Stimulated activated CD4-positive, alpha-beta T cell treated with anti-CD3 and anti-CD28 coated beads, TNF-alpha, amount 100 ng/mL, for 4 hours (primary cell): ENCODE measurements at places on chromosomes 1 and 21.
A peak's percentile ranks its signal among the peaks of the same experiment; 100 is the strongest.

DNA sequence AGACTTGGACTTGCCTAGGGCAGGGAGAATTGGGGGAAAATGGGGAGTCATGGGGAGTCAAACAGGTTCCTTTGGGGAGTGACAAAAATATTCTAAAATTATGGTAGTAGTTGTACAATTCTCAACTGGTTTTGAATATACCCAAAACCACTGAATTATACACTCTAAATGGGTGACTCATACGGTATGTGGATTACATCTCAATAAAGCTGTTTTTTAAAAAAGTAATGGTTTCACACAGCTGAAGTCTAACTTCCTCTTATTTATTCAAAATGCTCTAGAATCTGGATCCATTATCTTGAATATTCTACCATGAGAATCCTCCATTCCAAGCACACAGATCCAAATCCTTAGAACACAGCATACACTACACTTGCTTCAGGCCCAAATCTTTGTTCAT, 11.1 kb downstream of the EIF4G3 start:
- DNase-seq = no peak

- DNase-seq = no peak
Measured at GRCh38 chr1:225822655-225823403, 12.9 kb downstream of the EPHX1 start.

DNA sequence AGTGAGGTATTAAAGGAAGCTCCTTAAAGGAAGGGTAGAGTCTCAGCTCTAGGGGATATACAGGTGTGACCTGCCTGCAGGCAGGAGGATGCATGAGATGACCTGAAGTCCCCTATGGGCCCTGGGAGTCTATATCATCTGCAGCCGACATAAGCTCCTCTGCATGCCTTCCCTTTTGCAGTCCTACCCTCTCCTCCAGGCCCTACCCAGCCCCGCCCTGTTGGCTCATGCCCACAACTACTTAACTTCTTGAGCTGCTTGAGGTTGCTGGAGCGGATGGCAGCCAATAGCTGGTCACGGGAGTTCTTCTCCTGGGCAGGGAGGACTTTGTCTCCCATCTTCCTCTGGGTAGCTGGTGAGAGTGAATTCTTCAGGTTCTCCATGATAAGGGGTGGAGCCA, 10.3 kb downstream of the SHISA4 start:
- DNase-seq = no peak

DNA sequence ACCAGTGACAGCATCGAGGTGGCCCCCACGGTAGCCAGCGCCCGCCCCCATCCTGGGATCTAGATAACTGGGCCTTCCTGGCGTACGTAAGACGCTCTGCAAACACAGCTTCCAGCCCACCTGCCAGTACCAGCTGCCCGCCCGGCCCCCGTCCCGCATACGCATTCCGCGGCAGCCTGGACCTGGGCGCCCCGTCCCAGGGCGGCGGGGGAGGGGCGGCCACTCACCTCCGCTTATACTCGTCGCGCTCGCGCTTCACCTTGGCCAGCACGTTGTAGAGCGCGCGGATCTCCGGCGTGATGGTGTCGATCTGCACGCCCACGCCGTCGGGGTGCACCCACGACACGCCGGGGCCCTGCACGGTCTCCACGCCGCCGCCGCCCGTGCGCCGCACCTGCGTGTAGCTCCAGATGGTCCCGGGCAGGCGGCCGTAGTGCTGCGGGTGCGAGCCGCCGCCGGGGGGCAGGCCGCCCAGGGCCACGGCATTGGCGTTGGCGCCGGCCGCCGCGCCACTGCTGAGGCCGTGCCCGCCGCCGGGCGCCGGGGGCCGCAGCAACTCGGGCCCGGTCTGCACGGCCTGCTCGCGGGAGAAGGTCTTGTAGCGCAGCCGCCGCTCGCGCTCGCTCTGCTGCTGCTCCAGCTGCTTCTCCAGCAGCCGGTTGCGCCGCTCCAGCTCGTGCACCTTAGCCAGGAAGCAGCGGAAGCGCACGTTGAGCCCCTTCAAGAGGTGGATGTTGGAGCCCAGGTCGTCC, 859 bp downstream of the IFFO2 start:
- DNase-seq = peak; percentile 32

DNA sequence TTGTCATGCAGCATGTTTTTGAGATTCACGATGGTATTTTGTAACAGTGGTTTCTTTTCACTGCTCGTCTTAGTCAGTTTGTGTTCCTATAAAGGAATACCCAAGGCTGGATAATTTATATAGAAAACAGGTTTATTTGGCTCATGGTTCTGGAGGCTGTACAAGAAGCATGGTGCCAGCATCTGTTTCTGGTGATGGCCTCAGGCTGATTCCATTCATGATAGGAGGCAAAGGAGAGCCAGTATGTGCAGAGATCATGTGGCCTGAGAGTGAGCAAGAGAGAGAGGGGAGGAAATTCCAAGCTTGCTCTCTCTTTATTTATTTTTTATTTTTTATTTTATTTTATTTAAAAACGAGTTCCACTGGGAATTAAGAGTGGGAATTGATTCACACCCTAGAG, 2.0 kb upstream of the C21orf91 start:
- DNase-seq = no peak

- DNase-seq = no peak
Measured at GRCh38 chr1:36251794-36252481, 27.7 kb downstream of the THRAP3 start.

- no peak for DNase-seq
Measured at GRCh38 chr1:12029720-12030339, 10.5 kb downstream of the MIIP start.

GRCh38 chr1:1337793-1338147, 6.7 kb downstream of the TAS1R3 start:
- DNase-seq = no peak

- DNase-seq = no peak
Measured at GRCh38 chr1:184930232-184930631, 44.1 kb downstream of the NIBAN1 start.

GRCh38 chr21:45379901-45380330, 25.0 kb upstream of the COL18A1 start:
- DNase-seq = no peak

DNA sequence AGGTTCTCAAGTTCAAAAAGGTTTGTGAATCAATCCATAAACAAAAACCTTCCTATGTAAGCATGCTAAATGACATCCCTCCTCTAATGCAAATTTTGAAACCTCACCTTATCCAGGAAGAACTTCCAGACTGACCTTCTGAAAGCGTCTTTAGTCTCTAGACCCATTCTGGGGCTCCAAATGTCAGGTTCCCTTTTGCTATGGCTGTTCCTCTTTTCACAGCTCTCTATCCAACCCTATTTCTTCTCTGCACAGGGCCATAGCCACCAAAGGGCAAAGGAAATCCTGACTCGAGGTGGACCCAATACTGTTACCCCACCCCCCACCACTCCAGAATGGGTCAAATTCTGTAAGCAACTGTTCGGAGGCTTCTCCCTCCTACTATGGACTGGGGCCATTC, 3.4 kb downstream of the ATP1A4 start:
- no peak for DNase-seq

DNA sequence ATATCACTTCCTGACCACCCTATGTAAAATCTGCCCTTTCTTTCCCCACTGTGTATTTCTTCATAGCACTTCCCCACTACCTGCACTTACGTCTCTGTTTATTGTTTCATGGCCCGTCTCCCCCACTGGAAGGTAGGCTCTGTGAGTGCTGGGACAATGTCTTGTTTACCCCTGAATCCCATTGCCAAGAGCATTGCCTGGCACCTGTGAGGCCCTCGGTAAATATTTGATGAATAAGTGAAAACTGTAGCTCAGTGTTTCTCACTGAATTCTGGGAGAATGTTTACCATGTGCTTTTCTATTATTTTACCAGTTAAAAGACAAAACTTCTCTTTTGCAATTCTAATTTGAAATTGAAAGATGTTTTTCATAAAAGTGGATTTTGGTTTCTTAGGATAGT, 11.8 kb downstream of the NFASC start:
- no peak for DNase-seq

- DNase-seq = no peak
Measured at GRCh38 chr1:59504276-59504675, 207.4 kb downstream of the FGGY start.

- no peak for DNase-seq
Measured at GRCh38 chr1:33402206-33402605, 28.7 kb downstream of the PHC2 start.
